ENCODE measurements at places on chromosomes 1 and 21.
A peak's percentile ranks its signal among the peaks of the same experiment; 100 is the strongest.

- peak; percentile 46 for DNase-seq
Observed at GRCh38 chr1:20640183-20640597, 6.9 kb downstream of the PINK1 start.

DNA sequence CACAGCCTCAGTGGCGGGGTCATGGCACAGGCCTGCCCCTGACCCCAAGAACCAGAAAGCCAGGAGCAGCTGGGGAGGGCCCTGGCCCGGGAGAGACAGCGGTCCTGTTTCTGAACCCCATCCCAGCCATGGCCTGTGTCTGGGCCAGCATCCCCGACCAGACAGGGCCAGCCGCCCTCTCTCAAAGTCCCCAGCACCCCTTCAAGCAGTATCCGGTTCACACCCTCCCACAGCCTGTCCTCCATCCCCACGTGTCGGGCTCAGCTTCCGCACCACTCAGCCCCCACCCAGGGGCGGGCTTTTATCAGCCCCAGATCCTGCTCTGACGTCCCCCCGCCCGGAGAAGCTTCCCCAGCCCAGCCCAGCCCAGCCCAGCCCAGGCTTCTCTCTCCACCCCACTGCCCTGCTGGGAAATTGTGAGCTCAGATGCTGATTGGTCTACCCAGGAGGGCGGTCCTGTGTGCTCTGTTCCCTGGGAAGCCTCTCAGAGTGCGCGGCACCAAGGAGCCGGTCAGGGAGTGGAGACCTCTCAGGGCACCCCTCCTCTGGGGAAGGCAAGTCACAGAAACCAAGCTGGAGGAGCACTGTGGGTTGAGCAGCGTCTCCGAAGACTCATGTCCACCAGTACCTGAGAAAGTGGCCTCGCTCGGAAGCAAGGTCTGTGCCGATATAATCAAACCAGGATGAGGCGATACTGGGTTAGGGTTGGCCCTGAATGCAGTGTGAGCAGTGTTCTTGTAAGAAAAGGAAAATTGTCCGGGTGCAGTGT lies 4.7 kb upstream of the FAAP20 start:
- DNase-seq: peak; percentile 82

DNA sequence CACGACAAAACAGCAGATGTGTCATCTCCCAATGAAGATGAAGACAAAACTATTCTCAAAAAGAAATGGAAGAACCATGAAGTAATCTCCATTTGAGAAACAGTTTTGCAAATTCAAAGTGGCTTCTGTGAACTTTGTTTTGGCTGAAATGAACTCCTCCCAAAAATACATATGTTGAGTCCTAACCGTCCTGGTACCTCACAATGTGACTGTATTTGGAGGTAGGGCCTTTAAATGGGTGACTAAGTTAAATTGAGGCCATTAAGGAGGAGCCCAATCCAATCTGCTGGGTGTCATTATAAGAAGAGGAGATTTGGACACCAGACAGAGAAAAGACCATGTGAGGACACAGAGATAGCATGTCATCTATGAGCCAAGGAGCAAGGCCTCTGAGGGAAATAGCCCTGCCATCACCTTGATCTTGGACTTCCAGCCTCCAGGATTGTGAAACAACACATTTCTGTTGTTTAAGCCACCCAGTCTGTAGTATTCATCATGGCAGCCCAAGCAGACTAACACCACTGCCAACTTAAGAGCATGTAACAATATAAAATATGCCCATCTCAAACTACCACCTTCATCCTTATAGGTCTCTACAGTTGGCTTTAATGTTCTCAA lies 38.3 kb upstream of the KCNE1 start:
- no peak for DNase-seq

DNA sequence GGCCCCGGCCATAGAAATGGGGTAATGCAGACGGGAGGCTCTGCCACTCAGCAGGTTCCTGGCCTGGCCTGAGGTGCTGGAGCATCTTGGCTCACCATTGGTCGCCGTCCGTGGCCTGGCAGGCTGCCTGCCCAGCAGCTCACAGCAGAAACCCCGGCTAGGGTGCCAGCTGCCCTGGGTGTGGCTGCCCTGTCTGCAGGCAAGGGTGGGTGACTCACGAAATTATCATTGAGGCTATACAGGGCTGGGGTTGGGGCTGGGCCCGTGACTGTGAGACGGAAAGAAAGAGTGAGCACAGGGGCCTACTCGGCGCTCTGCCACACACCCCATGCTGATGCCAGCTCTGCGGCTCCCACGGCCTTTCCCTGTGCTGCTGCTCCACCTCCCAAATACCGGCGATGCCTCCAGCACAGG lies 8.0 kb upstream of the PKP1 start:
- no peak for DNase-seq

GRCh38 chr1:18635891-18636595 lies 5.4 kb downstream of the PAX7 start:
- DNase-seq: no peak

DNA sequence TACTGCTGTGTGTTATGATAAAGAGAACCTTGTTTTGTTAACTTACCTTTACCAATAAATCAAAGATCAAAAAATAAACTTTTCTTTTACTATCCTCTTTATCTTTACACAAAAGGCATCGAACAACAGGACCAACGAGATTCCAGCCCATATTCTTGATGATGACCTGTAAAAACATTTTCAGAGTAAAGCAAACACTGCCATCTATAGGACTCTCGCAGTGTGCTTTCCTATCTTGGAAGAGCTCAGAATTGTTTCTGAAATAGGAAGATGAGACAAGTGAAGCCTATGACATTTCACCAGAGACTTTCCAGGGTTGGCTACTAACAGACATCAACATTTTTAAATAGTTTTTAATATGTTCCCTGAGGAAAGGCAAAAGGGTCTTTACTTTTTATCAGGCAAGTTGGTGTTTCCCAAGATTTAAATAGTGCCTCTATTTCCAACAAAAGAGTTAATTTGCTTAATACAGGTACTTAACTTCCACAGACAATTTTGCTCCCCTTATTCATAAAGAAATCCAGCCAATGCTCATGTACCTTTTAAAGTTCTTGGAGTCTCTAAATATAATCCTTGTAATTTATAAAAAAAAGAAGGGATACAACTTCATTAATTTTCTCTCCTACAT lies 7.3 kb downstream of the GLMN start:
- DNase-seq: peak; percentile 53

- DNase-seq: no peak
Observed at GRCh38 chr1:53549781-53550180, 90.6 kb downstream of the DMRTB1 start.

GRCh38 chr21:15034126-15034853 lies 30.5 kb downstream of the NRIP1 start:
- DNase-seq: no peak

GRCh38 chr1:173410133-173410793 lies 66.9 kb upstream of the PRDX6 start:
- no peak for DNase-seq

All from AML-193 (cell line).